ENCODE measurements at places on chromosomes 4 and X.

DNA sequence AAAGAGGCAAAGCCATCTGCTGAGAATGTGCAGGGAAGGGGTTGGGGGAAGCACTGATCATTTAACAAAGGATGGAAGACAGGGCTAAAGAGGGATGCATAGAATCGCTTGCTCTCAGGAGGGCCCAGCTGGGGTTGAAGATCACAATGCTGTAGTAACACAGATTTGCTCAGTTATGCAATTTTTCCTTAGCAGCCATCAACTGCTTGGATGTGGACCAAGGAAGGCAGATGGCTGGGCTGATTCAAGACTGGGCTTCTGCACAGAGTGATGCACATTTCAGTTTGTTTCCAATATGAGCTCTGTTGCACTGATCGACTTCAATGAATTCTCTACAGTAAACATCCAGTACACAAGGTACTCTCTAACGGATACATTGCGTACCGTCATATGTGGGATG is 127.8 kb upstream of the TBL1X start:
- no peak for DNase-seq

GRCh38 chr4:78767350-78767749 is 8.8 kb upstream of the BMP2K start:
- no peak for DNase-seq

DNA sequence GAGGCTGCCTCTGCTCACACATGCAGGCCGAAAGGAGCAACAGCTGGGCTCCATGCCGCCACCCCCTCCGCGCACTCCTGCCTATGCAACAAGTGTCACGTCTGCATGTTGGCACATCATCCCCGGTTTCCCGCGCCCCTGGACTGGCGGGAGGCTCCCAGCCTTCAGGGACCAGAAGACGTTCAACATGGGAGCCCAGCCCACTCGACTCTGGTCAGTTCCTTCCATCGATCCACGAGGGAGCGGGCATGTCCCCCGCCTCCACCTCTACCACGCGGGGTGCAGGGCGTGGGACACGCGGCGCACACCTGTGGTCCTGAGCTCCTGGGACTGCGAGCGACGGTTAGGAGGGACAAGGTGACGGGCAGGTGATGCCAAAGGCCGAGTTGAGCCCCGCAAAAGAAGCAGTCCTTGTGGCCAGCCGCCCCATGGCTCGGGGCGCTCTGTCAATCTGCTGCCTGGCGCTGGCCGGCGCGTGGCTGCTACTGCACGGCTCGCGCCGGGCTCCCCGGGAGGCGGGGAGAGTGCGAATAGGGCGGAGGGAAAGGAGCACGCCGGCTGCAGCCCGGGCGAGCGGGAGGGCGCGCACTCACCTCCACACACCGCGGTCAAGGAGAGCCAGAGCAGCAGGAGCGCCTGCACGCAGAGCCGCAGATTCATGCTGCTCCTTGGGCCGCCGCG is 645 bp downstream of the APLN start:
- DNase-seq: peak; percentile 38

- DNase-seq: no peak
Observed at GRCh38 chr4:20778896-20779295, 78.6 kb downstream of the PACRGL start.

DNA sequence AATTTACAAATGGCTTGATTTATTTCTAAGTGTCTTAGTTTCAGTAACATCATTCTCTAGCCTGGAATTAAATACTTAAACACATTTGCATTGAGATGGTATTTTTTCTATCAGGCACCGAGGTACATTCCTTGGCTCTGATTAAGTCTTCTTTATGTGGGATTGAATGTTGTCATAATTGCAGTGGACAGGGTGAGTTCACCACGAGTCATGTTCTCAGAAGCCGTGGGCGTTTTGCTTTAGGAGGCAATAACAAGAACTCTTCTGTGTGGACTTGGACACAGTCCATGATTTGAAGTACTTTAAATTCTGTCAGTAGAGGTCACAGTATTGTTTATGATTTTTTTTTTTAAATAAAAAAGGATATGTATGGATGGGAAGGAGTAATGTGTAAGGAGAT is 57.1 kb upstream of the EFHC2 start:
- no peak for DNase-seq
